ENCODE measurements at places on chromosomes 11 and 22.
A peak's percentile ranks its signal among the peaks of the same experiment; 100 is the strongest.

DNA sequence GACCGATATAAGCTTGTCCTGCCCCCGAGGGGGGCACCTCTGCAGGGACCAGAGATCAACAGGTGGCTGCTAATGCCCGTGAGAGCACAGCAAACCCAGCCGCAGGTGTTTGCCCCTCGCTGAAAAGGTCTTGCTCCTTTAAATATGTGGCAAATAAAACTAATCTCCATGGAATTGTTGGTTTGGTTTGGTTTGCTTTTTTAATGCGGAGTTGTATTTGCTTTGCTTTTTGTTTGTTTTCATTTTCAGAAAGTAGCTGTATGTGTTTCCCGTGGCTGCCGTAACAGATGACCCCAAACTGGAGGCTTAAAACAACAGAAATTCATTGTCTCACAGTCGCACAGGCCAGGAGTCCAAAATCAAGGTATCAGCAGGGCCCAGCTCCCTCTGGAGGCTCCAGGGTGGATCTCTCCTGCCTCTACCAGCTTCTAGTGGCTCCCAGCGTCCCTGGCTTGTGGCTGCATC is 93.0 kb downstream of the CELSR1 start:
- DNase-seq = no peak

GRCh38 chr11:47152953-47153950 is 23.4 kb downstream of the ARFGAP2 start:
- DNase-seq = peak; percentile 72

GRCh38 chr22:21766691-21767462 is 31.3 kb upstream of the YPEL1 start:
- DNase-seq = no peak

DNA sequence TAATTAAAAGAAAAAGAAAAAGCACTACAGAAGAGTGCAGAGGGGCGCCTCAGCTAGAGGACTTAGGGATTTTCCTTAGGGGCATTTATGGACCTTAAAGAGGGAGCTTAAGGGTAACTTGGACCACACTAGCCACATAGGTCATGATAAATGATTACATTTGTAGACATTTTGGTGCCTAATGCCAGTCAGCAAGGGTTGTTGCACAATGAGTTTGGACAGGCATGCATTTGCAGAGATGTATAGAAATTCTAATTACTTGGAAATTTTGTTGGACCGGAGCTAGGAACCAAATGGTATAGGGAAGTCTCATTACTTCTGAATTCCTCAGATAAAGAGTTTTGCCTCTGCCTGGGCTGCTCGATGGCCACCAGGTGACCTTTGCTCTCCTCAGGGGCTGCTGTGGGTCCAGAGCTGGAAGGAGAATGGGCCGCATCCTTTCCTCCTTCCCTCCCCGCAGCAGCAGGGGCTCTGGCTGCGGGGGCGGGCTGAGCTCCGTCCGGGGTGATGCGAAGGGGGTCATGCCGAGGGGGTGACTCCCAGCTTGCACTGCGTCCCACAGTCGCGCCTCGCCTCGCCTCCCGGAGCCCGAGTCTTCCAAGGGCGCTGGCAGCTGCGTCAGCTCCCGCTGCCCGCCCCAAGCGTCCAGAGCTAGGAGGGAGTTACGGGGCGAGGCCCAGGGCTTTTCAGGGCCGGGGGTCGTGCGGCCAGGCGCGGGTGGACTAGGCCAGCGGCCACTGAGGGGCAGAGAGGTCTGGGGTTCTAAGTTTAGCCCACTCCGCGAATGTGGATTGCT is 20.3 kb upstream of the MALAT1 start:
- peak; percentile 54 for DNase-seq

GRCh38 chr11:9330387-9331384 is 16.3 kb upstream of the TMEM41B start:
- DNase-seq = peak; percentile 96

- no peak for DNase-seq
Observed at GRCh38 chr22:28462041-28462440, 217.6 kb downstream of the TTC28 start.

GRCh38 chr22:19892257-19892879 is 37.7 kb upstream of the GNB1L start:
- peak; percentile 31 for DNase-seq

DNA sequence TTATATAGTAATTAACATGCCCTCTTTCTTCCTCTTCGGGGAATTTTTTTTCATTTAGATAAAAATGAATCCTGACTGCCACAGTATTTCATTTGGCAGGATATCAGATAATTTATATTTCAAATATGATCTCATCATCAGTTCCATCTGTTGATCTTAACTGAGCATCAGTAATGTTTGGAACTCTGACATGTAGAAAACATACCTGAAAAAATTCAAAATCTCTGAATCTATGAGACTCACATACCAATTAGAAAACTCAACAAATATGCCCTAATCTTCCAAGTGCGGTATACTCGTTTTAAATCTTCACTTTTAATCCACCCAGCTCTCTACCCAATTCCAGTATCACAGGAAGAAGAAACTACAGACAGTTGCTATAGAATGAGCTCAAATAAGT is 161.9 kb downstream of the MSANTD4 start:
- DNase-seq = no peak

- DNase-seq = no peak
Observed at GRCh38 chr22:30438559-30438958, 13.0 kb downstream of the MTFP1 start.

DNA sequence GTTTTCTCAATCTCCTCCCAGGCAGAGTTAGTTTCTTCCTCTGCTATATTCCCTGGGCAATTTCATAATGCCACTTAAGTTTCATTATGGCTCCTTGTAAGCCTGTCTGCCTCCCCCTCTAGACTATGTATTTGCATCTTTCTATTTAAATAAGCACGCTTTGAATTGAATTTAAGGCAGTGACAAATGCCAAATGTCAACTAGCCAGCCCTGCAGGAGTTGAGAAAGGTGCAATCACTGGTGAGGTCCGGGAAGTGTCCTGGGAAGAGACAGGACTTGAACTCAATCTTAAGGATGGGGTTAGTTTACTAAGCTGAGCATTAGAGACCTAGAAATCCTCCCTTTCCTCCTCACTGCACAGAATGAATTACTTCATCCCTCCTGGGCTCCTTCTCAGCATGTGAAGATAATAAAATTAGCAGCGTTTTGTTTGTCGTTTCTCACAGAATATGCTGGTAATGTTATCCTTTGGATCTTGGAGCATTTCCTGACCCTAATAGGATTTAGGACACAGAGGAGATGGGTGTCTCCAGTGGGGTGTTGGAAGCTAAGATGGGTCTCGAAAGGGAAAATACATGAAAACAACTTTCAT is 1.6 kb downstream of the TCP11L1 start:
- no peak for DNase-seq

- DNase-seq = no peak
Observed at GRCh38 chr11:45610627-45611026, 54.8 kb downstream of the CHST1 start.

- peak; percentile 58 for DNase-seq
Observed at GRCh38 chr11:61787928-61788491, 4.4 kb downstream of the TMEM258 start.

DNA sequence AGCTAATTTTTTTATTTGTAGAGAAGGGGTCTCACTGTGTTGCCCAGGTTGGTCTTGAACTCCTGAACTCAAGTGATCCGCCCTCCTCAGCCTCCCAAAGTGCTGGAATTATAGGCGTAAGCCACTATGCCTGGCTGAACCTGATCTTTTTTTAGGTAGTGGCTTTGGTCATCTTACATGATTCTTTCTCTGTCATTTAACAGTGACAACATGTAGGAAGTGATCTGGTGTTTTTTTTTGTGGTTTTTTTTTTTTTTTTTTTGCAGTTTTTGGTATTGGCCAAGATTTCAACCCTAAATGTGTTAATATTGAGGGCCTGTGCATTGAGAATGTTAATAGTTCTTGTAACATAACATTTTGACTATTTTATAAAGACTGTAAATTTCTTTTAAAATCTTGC is 8.0 kb upstream of the FERMT3 start:
- DNase-seq = no peak
